CD8-positive, alpha-beta memory T cell (primary cell): ENCODE measurements at places on chromosomes 2 and 18. TPM values are rescaled to one million over a fixed set of nuclear protein-coding genes. Genes with fewer than 3 reads are reported as not detected.
A peak's percentile ranks its signal among the peaks of the same experiment; 100 is the strongest.

The ERMN gene
- 0.42 TPM for total RNA-seq

- H3K27ac ChIP-seq, result no peak overlapping the region
- no peak for DNase-seq
- no peaks in the 10 kb centered on the region for H3K4me1 ChIP-seq
- H3K4me3 ChIP-seq, result no peak overlapping the region
- H3K27me3 ChIP-seq, result no peaks in the 10 kb centered on the region
- no peaks in the 10 kb centered on the region for H3K36me3 ChIP-seq
Observed at GRCh38 chr2:138707392-138708074, 72.7 kb downstream of the NXPH2 start.

The PMAIP1 gene
- 82.8 TPM for total RNA-seq

The PLCL1 gene
- total RNA-seq, result 0.70 TPM

The KCNIP3 gene
- total RNA-seq, result not detected

DNA sequence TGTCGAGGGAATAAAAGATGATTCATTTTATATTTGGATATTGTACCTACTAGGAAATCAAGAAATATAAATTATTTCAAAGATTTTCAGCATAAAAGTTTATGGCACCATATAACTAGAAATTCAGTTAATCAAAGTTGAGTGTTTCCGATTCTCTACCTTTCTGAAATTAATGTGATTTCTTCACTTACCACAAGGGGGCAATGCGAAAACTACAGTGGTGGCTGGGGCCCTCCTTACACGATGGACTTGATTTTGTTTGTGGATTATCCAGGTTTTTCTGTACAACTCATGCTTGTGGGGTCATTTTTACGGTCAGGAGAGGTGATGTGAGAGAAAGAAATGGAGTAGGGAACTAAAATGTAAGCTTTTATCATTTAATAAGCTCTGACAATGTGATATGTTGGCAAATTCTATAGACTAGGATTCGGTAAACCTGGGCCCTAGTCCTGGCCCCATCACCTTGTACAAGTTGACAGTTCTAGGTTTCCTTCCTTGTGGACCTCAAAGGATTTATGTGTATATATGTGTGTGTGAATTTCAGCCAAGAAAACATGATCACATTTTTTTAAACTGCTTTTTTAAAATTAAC lies 47.6 kb downstream of the G6PC2 start:
- no peaks in the 10 kb centered on the region for H3K27me3 ChIP-seq
- no peak overlapping the region for H3K27ac ChIP-seq
- no peak for DNase-seq
- no peaks in the 10 kb centered on the region for H3K36me3 ChIP-seq
- H3K4me1 ChIP-seq, result no peaks in the 10 kb centered on the region

GRCh38 chr2:112253261-112253815 lies 1.5 kb downstream of the ZC3H8 start:
- no peak for DNase-seq
- H3K36me3 ChIP-seq, result peaks cover 4% of the 10 kb centered on the region
- H3K27ac ChIP-seq, result no peak overlapping the region
- H3K4me3 ChIP-seq, result peak overlapping the region; percentile 71
- H3K27me3 ChIP-seq, result no peaks in the 10 kb centered on the region
- peaks cover 27% of the 10 kb centered on the region for H3K4me1 ChIP-seq

The UGT1A10 gene
- total RNA-seq, result not detected

- DNase-seq, result no peak
- H3K36me3 ChIP-seq, result no peaks in the 10 kb centered on the region
- no peak within 1 kb of the TSS for H3K27ac ChIP-seq
- no peak within 1 kb of the TSS for H3K4me3 ChIP-seq
- no peaks in the 10 kb centered on the region for H3K4me1 ChIP-seq
Observed at GRCh38 chr18:69400253-69400975, at the start of gene DOK6. Gene DOK6 (plus strand): TSS chr18:69400888.

DNA sequence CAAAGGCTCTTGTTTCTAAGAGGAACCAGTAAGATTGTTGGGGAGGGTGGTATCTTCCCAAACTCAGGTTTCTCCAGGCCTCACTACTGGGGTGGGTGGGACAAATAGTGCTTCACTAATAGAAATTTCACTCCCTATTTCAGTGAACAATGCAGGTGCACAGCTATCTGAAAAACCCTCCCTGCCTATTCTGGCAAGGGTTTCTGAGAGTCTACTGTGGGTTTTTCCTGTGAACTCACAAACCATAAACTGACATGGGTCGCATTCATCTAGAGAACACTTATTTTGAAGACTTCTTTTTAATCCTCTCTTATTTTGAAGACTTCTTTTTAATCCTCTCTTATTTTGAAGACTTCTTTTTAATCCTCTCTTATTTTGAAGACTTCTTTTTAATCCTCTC lies 4.4 kb downstream of the IL36A start:
- no peak overlapping the region for H3K27ac ChIP-seq
- no peak overlapping the region for H3K4me3 ChIP-seq
- no peaks in the 10 kb centered on the region for H3K36me3 ChIP-seq
- no peaks in the 10 kb centered on the region for H3K4me1 ChIP-seq
- DNase-seq, result no peak

DNA sequence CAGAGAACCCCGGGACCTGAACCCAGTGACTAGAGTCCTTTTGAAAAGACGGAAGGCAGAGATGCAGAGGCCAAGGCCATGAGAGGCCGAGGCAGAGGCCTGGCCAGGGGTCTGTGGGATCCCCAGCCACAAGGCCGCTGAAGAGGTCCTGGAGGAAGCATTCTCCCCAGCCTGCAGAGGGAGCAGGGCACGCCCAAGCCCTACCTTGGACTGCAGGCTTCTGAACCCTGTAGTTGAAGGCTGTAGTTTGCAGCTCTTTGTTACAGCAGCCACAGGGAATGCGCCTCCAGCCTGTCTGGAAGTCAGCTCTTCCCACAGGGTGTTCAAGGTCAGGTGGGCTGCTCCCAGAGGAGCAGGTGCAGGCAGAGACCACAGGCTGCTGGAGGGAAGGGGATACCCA lies 22.1 kb upstream of the PXDN start:
- H3K36me3 ChIP-seq, result no peaks in the 10 kb centered on the region
- DNase-seq, result no peak
- no peaks in the 10 kb centered on the region for H3K27me3 ChIP-seq
- H3K4me1 ChIP-seq, result no peaks in the 10 kb centered on the region
